ENCODE measurements at places on chromosomes 4 and X. TPM values are rescaled to one million over a fixed set of nuclear protein-coding genes. Genes with fewer than 3 reads are reported as not detected.

GRCh38 chr4:173403051-173403450 lies 4.1 kb upstream of the SCRG1 start:
- H3K4me3 ChIP-seq = no peak overlapping the region
- H3K4me1 ChIP-seq = no peaks in the 10 kb centered on the region
- H3K27ac ChIP-seq = no peak overlapping the region
- no peaks in the 10 kb centered on the region for H3K27me3 ChIP-seq
- DNase-seq = no peak

The REELD1 gene
- polyA plus RNA-seq = not detected

DNA sequence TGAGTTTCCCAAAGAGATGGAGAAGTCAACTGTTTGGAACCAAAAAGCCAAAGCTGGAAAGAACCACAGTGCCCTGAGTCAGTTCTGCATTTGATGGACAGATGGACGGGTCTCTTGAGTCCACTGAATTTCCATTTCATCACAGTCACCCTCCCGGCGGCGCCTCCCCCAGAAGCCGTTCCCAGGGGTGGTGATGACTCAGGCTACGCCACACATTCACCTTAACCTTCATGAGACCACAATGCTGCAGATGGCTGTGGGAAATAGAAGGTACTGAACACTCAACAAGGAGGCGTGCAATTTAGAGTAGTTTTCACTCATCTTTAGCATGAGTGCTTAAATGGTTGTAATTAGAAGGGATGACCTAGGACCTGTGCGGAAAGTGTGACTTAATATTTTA lies 61.3 kb downstream of the STOX2 start:
- H3K27ac ChIP-seq = no peak overlapping the region
- no peaks in the 10 kb centered on the region for H3K36me3 ChIP-seq
- no peak for DNase-seq
- H3K4me3 ChIP-seq = no peak overlapping the region
- no peaks in the 10 kb centered on the region for H3K27me3 ChIP-seq

The RBMXL3 gene
- not detected for polyA plus RNA-seq

DNA sequence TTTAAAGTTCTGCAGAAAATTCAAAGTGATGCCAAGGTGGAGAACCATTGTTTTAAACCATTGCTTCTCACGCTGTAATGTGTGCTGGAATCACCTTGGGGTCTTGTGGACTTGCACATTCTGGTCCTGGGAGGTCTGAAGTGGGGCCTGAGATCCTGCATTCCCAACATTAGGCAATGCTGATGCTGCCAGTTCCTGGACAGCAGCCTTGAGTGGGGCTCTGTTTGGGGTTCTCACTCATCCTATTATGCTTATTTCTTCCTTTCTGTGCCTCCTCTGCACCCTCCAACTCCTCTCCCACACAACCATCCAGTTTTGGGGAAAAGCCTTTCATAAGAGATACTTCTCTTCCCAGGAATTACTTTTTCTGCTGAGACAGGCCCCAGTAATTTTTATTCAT lies 44.2 kb upstream of the RASSF6 start:
- no peak overlapping the region for H3K4me3 ChIP-seq
- H3K27ac ChIP-seq = no peak overlapping the region
- DNase-seq = no peak
- no peaks in the 10 kb centered on the region for H3K36me3 ChIP-seq
- H3K27me3 ChIP-seq = no peaks in the 10 kb centered on the region
